ENCODE measurements at places on chromosomes 5 and 9.
A peak's percentile ranks its signal among the peaks of the same experiment; 100 is the strongest.

DNA sequence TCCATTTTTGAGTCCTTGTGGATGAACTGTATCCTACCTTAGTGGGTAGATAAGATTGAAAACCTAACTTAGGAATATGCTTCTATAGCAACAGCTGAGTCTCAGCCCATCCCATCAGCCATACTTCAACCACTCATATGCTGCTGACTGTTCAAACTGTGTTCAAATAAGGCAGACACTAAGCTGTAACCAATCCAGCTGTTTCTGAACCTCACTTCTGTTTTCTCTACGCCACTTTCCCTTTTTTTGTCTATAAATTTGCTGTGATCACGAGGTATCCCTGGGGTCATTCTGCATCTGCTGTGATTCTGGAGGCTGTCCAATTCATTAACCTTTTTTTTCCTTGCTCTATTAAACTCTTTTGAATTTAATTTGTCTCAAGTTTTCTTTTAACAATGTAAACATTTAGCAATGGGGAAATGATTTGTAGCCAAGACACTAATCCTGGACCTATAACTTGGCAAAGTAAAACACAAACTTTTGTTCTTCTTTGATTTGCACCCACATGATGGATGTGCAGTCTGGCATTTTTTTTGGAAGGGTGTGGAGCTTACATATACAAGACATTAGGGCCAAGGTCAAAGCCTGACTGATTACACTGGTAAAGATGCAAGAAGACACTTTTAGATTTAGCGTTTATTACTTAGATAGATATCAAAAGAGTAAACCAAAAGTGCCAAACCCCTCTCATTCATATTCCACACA lies 14.9 kb upstream of the SCGB3A2 start:
- no peak for DNase-seq

DNA sequence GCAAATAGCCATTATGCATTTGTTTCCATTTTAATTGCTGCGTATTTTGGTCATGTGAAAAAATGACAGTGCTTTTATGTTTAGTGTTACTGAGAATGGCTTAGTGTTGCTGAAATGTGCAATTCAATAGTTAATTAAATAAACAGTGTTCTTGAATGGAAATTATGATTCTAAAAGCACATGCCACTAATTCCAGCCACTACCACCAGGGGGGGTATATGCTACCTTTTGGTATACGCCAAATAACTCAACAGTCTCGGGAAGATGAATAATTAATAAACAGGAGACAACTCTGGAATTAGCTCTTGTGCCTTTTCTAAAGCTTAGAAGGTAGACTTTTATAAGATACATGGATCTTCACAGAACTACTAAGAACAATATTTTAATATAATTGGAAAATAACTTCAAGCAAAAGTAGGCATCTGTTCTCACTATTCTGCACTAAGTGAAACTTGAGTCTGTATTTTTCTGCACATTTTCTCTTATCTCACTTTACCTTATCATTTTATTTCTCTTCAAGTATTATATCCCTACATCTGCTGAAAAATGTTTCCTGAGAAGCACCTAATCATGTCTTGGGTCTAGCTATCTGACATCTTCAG lies 83.5 kb upstream of the MINAR2 start:
- peak; percentile 21 for DNase-seq

- no peak for DNase-seq
Measured at GRCh38 chr9:111034898-111035539, 3.3 kb downstream of the LPAR1 start.

DNA sequence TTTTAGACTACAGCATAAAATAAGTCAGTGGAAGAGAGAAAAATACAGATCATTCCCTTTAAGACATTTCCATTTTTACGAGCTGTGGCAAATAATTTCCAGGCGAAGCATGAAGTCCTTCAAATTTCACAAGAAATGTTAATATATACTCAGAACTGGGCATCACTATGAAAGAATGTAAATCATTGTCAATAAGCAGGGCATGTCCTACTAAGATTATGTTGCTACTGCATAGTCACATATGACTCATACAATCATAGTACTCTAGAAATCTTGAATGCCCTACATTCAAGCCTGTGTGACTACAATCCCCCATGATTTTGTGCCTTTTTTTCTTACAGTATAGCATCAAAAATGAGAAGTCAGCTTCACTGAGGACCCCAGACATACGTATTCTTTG lies 485.2 kb upstream of the FTMT start:
- no peak for DNase-seq

Data from T-helper 2 cell (primary cell).